ENCODE measurements at places on chromosomes 7 and 10.

- DNase-seq: no peak
Observed at GRCh38 chr7:126302639-126303038, 950.1 kb downstream of the GRM8 start.

- no peak for DNase-seq
Observed at GRCh38 chr10:4057725-4058513, 272.9 kb upstream of the KLF6 start.

DNA sequence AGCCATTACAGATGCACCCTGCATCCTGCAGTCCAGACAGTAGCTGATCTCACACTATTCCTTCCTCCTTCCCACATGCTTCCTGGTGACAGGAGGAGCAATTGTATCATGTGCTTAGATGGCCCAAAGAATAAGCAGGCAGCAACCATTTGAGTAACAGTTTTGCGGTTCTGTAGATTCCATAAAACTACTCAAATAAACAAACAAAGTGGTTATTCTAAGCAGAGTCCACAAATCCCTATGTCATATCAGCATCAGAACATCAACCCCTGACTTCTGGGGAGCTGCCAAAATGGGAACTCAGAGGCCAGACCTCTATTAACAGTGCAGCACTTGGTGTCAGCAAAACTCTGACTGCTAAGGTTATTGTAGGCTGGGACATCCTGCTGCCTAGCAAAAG, 226.0 kb downstream of the SORCS1 start:
- DNase-seq: no peak

DNA sequence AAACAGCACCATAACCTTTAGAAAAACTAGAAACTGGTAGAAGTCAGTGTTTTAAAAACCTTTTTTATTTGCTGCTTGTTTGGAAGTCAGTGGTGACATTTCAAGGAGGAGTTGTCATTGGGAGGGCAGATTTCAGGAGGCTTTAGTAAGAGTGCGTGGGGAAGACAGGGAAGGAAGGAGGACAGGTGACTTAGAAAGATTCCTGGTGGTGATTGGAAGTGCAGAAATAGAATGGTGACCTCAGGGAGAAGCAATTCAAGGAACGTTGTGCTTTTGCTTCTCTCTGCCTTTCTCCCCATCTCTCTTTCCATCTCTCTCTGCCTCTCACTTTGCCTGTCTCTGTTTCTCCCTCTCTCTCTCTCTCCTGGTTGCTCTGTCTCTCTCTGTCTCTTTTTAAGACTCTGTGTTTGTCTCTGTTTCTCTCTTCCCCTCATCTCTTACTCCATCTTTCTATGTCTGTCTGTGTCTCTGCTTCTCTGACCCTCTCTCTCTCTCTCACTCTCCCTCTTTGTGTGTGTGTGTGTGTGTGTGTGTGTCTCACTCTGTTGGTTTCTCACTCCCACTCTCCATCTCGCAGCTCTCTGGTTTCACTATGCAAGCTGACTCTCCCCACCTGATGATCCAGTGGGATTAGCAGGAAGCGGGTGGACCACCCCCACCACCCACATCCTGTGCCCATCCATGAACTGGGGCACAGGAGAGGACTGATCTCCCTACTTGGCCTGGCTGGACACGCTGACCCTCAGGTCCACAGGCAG, 10.9 kb upstream of the PFKP start:
- DNase-seq: no peak

DNA sequence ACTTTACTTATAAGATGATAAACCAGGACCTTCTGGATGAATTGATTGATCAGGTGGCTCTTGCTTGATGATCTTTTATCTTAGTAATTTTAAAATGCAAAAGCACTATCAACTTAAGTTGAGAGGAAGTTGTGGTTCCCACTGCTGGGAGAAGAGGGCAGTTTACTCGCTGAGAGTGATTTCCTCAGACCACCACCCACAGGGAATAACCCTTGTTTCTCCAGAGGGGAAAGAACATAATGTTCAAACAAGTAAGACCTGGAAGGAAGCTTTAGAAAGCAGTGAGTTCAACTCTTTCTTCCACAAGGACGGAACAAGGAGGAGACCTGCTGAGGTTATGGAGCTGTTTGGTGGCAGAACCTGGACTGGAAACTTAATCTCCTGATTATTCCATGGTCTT, 138.7 kb downstream of the FAM204A start:
- no peak for DNase-seq

DNA sequence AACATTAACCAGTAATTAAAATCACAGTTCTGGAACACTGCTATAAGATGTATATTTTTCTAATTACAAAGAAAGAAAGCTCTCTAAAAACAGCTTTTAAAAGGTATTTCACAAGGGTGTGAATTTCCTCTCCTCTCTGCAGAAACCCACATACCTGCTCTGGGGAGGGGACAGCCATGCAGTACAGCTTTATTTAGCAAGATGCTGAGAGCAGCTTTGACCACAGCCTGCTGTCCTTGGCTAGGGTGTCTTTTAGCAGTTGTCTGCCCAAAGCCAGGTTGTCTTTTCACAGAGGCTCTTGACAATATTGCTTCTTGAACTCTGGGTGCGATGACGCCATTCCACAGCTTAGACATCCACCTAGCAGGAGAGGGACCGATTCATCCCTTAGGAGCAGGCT, 148.3 kb downstream of the CTTNBP2 start:
- DNase-seq: no peak

- no peak for DNase-seq
Observed at GRCh38 chr7:50824882-50825281, 42.2 kb upstream of the GRB10 start.

- no peak for DNase-seq
Observed at GRCh38 chr7:2913760-2914387, 69.8 kb upstream of the GNA12 start.

DNA sequence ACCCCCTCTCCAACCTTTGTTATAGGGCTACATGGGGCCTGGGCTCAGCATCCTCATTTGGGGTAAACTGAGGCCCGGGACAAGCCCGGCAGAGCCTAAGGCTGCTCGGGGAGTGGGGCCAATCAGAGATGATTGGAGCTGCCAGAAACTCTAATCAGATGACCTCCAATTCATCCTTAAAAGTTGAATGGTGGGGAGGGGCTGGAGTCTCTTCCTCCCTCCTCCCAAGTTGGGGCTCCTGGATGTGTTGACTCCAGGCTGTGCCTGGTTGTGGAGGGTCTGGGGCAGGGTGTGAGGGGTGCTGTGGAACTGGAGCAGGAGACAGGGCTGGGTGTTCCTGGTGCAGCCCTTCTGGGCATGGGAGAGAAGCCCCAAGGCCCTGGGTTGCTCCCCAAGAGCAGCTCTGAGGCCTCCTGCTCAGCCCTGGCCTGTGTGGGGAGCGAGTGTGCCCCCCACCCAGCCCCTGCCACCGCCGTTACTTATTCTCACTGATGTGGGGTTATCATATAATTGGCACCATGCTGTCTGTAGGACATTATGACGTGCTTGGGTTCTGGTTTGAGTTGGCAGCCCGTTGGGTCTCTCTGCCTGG, 2.2 kb downstream of the BHLHA15 start:
- DNase-seq: no peak

DNA sequence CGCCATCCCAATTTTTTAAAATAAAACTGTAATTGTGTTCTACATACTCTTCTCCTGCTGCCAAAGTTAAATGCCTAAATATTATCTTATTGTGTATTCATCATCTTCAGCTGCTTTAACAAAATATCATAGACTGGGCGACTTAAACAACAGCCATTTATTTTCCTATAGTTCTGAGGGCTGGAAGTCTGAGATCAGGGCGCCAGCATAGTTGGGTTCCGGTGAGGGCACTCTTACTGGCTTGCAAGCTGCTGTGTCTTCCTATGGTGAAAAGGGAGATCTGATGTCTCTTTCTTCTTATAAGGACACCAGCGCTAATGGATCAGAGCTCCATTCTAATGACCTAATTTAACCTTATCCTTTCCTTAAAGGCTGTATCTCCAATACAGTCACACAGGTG, 30.4 kb downstream of the CSTF2T start:
- DNase-seq: no peak

GRCh38 chr7:1810961-1811849, 141.1 kb downstream of the ELFN1 start:
- no peak for DNase-seq

GRCh38 chr7:128982105-128982504, 44.4 kb downstream of the IRF5 start:
- no peak for DNase-seq

GRCh38 chr10:72353028-72353964, 1.4 kb downstream of the DNAJB12 start:
- DNase-seq: no peak

DNA sequence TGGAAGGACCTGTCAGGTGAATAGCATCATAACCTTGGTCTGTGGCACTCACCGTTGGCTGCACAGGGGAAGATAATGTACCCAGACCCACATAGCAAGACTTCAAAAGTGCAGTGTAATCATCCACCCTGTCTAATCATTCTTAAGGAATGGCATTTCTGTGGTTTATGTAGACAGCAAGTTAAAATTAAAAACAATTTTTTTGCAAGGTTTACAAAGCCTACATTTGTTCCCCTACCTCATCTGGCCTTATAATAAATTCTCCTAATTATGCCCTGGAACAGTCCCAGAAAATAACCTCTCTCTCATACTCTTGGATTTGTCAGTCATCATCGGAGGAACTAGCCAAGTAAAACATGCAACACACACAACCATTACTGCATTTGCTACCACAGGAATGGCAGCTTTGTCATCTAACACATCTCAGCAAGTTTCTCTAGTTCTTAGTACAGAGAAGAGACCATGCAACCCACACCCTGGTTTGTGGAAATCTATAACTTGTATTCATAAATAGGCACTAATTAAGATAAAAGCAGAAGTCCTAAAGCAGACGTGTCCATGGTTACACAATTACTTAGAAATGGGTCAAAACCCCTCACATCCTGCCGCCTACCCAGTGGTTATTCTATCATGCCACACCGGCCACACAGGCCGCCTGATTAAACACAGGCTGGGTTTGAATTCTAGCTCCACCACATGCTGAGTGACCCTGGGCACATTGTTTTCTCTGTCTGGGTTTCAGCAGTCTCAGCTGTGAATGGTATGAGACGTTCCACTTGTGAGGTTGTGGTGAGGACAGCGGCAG, 19.1 kb downstream of the ABLIM1 start:
- no peak for DNase-seq

- no peak for DNase-seq
Observed at GRCh38 chr7:30470163-30470770, 8.3 kb downstream of the NOD1 start.

- DNase-seq: no peak
Observed at GRCh38 chr10:1920127-1920526, 182.8 kb upstream of the ADARB2 start.

DNA sequence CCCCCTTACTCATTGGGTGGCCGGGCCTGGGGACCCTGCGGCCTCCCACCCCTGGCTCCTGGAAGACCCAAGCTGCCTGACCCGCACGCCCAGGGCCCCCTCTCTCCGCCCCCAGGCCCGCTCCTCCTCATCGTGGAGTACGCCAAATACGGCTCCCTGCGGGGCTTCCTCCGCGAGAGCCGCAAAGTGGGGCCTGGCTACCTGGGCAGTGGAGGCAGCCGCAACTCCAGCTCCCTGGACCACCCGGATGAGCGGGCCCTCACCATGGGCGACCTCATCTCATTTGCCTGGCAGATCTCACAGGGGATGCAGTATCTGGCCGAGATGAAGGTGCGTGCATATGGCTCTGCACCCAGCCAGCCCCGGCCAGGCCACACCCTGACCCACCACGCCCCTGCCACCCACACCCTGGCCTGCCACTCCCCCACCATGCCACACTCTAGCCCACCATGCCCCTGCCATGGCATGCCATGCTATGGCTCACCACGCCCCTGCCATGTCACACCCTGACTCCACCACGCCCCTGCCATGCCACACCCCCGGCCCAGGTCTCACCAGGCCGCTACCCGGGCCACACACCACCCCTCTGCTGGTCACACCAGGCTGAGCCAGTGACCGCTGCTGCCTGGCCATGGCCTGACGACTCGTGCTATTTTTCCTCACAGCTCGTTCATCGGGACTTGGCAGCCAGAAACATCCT, 18.7 kb upstream of the CSGALNACT2 start:
- DNase-seq: no peak

DNA sequence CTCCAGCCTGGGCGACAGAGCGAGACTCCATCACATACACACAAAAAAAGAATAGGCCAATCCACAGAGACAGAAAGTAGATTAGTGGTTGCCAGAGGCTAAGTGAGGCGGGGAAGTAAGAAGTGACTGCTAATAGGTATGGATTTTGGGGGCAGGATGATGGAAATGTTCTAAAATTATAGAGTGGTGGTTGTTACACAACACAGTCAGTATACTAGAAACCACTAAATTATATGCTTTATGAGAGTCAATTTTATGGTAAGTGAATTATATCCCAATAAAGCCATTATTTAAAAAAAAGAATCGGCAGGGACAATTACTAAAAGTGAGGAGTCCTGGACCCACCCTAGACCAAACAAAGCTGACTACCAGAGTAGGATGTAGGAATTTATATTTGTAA, 24.3 kb downstream of the DENND2A start:
- DNase-seq: no peak

DNA sequence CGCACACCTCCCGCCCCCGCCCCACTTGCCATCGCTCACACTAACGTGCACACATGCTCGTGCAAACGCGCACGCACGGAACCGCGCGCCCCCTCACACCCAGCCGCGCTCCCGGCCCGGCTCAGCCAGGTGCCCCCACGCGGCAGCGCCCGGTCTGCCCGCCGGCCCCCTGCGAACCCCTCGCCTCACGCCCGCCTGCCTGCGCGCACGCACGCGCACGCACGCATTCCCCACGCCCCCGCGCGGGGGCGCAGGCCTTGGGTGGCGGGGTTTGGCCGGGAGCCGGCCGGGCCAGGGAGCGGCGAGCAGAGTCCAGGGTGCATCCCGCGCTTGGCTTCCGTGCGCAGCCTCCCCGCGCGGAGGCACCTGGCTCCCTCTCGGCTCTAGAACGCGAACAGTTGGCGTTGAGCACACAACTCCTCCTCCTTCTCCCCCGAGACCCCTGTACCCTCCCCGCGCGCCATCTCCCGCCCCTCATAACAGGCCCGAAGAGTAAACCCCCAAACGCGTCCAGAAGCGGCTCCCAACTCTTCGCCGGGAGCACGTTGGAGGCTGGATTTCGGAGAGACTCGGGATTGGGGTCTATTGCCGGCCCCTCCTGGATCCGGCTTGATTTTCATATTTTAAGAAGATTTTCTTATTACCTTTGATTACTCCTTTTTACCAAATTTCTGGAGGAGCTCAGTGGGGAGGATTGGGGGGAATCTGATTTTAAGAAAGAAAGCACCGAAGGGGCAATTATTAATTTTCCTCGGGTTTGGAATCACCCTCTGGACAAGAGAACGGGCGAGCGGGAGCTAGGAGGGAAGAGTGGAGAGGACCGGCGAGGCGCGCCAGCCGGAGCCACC, 527 bp upstream of the SORCS3 start:
- no peak for DNase-seq

GRCh38 chr7:106139265-106140251, 27.4 kb upstream of the SYPL1 start:
- no peak for DNase-seq

DNA sequence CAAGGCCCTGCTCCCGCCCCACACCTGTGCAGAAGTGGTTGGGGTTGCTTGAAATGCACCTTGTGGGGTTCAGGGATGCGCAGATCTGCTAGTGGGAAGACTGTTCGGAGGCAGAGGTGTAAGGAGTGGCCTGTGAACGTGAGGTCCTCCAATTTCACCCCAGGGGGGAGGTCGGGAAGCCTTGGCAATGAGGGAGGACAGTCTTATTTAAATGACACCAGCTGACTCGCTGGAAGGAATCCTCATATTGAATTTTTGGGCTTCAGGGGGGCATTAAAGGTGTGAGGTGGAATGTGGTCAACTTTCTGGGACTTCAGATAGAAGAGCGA, 218.8 kb upstream of the CELF2 start:
- no peak for DNase-seq

- DNase-seq: no peak
Observed at GRCh38 chr10:91901784-91902677, 7.3 kb downstream of the FGFBP3 start.
